ENCODE measurements at places on chromosomes 3 and 15.

DNA sequence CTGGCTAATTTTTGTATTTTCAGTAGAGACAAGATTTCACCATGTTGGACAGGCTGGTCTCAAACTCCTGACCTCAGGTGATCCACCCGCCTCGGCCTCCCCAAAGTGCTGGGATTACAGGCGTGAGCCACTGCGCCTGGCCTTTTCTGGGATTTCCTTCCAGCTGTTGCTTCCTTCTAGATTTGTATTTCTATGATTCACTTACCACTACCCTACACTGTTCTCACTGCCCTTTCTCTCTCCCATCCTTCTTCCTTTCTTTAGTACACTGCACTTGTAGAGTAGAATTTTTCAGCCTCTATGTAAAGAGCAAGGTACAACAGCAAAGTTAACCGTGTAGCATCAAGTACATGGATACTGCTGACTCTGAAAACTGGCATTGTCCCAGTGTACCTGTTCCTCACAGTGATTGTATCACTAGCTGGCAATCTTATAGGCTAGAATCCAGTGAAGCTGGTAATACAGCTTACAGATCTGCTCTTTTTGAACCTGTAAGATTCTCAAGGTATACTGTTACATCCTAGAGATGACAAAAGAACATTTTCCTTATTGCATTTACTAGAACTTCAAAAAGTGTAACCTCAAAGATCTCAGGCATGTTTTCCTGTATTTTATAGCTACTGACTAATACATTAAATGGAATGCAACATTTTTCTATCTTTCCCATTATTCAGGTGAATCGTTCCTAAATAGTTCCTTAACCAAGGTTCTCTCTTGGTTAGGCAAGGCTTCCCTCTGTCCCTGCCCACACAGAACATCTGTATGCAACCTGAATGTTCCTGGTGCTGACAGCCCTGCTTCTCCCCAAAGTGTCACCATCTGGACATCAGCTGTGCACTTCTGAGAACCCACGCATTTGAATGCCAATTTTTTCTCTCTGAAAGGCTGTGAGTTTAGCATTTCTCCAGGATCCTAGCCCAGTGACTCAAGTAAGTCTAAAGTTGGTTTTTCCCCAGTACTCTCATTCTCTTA lies 74.1 kb upstream of the RAP2B start:
- no peak for DNase-seq

GRCh38 chr15:67177752-67178151 lies 76.7 kb downstream of the AAGAB start:
- no peak for DNase-seq

GRCh38 chr3:170714562-170715535 lies 129.0 kb upstream of the SLC7A14 start:
- no peak for DNase-seq

DNA sequence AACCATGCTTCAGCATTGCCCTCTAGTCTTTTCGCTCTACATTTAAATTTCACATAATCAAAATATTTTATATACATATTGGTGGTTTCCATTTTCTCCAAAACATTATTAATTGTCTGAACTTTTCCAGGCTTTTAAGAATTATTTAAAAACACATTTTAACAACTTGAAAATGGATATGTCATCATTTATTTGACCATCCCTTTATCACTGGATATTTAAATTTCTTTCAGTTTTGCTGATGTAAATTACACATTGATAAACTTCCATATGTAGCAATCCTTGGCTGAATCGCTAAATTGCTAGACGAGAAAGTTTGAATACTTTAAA lies 146.0 kb downstream of the ATP10A start:
- no peak for DNase-seq

GRCh38 chr3:183233966-183234365 lies 19.1 kb upstream of the B3GNT5 start:
- no peak for DNase-seq
